Naive thymus-derived CD8-positive, alpha-beta T cell (primary cell): ENCODE measurements at places on chromosomes 1 and 21.

DNA sequence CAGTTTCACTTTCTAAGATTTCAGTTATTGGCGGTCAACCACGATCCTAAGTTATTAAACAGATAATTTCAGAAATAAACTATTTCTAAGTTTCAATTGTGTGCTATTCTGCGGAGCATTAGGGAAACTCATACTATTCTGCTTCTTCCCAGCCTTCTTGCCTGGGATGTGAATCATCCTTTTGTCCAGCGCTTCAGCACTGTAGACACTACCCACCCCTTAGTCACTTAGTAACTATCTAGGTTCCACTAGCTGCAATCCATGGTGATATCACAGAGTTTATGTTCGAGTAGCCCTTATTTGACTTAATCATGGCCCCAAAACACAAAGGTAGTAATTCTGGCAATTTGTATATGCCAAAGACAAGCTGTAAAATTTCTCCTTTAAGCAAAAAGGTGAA, 279.9 kb upstream of the ADAMTS5 start:
- no peaks in the 10 kb centered on the region for H3K27me3 ChIP-seq
- H3K4me1 ChIP-seq, result no peaks in the 10 kb centered on the region
- H3K4me3 ChIP-seq, result no peak overlapping the region
- H3K27ac ChIP-seq, result no peak overlapping the region

DNA sequence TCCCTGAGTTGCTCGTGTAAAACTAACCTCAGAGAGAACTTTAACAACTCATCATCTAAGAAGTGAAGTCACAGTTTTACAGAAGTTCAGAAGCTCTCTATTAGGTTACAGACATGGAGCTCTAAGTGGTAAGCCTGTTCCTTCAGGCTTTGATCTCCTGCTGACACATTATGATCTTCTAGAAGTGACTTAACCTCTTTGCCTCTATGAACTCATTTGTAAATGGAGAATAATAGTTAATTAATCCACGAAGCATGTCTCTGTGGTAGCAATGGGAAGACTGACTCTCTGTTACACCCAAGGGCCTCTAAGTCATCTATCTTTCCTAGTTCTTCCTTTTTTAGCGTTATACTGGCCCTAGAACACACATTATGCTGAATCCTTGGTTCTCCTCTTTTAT, 157.9 kb upstream of the NRIP1 start:
- no peaks in the 10 kb centered on the region for H3K27me3 ChIP-seq
- no peak for DNase-seq
- no peak overlapping the region for H3K4me3 ChIP-seq
- H3K4me1 ChIP-seq, result peaks cover 11% of the 10 kb centered on the region

DNA sequence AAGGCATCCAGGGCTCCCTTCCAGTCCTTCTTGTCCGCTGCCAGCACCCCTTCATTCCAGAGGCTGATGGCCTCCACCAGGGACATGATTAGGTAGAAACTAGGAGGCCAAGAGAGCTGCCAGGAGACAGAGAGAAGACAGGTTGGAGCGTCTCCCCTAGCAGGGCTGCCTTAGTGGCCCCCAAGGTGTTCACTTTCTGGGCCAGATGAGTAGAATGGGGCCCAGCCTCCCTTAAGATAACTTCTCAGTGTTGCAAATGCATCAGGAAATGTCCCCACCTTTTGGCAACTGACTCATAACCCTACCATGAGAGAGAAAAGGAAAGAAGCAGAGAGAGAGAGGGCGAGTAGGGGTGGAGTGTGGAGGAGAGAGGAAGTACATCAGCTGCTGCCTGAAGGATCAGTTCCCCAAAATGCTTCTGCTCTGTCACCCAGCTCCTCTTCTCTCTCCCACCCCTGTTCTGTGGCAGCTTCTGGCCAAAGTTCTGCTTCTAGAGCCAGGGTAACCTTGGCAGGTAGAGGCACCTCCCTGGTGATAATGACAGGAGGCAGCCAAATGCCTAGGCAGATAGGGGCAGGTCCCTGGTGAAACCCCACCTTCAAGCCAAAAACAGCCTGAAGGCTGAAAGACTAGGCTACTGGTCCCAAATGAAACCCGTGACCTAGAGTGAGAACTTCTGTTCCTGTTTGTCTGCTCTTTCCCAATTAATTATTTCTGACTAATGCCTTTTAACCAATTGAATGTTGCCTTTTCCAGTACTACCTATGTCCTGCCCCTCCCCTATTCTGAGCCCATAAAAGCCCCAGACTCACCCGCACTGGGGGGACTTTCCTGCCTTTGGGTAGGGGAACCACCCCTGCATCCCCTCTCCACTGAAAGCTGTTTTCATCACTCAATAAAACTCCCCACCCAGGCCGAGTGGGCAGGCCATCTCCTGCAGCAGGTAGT, at the start of gene NCF2:
Gene NCF2, minus strand, starts transcription at position 216 of the 948 bp plus-strand sequence. Its CDS starts 130 bp downstream, at position 86.
- H3K27ac ChIP-seq, result peak within 1 kb of the TSS; percentile 79
- H3K4me1 ChIP-seq, result peaks cover 50% of the 10 kb centered on the region
- peak within 1 kb of the TSS; percentile 19 for H3K4me3 ChIP-seq
- no peak for DNase-seq
- H3K36me3 ChIP-seq, result peaks cover 2% of the 10 kb centered on the region
- H3K27me3 ChIP-seq, result no peaks in the 10 kb centered on the region

DNA sequence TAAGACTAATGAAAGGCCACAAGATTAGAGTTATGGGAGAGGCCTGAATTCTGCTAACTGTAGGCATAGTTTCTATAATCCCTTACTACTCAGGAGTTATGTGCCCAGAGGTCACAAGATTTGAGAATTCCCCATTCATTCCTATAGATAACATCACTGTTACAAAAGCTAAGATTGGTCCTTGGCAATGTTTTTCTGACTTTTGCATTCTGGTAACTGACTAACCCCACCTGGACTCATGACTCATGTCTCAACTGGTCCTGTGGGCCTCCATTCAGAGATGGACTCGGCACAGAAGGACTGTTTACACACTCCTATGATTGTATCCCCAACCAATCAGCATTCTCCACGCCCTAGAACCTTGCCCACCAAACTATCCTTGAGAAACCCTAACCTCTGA, 249.0 kb upstream of the ZP4 start:
- DNase-seq, result no peak
- H3K4me3 ChIP-seq, result no peak overlapping the region

GRCh38 chr1:2644171-2644570, 11.4 kb upstream of the MMEL1 start:
- no peaks in the 10 kb centered on the region for H3K27me3 ChIP-seq
- H3K27ac ChIP-seq, result no peak overlapping the region
- peaks cover 8% of the 10 kb centered on the region for H3K4me1 ChIP-seq
- H3K4me3 ChIP-seq, result no peak overlapping the region
- H3K36me3 ChIP-seq, result no peaks in the 10 kb centered on the region
- no peak for DNase-seq

GRCh38 chr1:23610677-23611076, 51.4 kb upstream of the ID3 start:
- peak overlapping the region; percentile 92 for H3K27ac ChIP-seq
- no peak for DNase-seq
- peaks cover 82% of the 10 kb centered on the region for H3K4me1 ChIP-seq
- no peak overlapping the region for H3K4me3 ChIP-seq
- H3K36me3 ChIP-seq, result no peaks in the 10 kb centered on the region

DNA sequence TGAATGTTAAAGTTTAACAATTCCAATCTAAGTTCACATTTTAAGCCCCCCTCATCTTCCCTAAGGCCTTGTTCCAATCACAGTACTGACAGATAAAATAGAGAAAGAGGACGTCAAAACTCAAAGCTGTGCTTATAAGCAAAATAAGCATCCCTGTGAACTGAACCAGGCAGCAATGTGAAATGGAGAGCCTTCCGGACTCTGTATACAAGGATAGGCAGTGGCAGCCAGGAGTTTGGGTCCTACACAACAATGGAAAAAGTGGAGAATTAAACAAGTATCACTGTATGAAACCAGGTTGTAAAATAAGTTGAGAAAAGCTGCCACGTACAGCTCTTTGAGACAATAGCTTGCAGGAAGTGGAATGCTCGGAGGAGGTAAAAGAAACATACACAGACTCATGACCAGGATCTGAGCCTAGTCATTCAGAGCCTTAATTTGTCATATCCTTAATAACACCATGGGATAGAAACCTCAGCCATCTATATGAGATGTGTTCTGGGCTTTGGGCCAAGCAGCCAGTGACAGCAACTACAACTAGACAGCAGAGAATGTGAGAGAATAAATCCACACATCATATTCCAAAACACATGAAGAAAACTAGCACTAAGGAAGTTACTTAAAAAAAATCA, 55.2 kb upstream of the PALMD start:
- no peak overlapping the region for H3K27ac ChIP-seq
- no peaks in the 10 kb centered on the region for H3K4me1 ChIP-seq
- H3K4me3 ChIP-seq, result no peak overlapping the region
- no peaks in the 10 kb centered on the region for H3K36me3 ChIP-seq
- no peak for DNase-seq
- H3K27me3 ChIP-seq, result peaks cover 32% of the 10 kb centered on the region

- H3K27me3 ChIP-seq, result peaks cover 47% of the 10 kb centered on the region
- no peak overlapping the region for H3K27ac ChIP-seq
- no peak for DNase-seq
- H3K36me3 ChIP-seq, result no peaks in the 10 kb centered on the region
- H3K4me1 ChIP-seq, result no peaks in the 10 kb centered on the region
Observed at GRCh38 chr1:205449750-205450443, 5.9 kb downstream of the BLACAT1 start.

DNA sequence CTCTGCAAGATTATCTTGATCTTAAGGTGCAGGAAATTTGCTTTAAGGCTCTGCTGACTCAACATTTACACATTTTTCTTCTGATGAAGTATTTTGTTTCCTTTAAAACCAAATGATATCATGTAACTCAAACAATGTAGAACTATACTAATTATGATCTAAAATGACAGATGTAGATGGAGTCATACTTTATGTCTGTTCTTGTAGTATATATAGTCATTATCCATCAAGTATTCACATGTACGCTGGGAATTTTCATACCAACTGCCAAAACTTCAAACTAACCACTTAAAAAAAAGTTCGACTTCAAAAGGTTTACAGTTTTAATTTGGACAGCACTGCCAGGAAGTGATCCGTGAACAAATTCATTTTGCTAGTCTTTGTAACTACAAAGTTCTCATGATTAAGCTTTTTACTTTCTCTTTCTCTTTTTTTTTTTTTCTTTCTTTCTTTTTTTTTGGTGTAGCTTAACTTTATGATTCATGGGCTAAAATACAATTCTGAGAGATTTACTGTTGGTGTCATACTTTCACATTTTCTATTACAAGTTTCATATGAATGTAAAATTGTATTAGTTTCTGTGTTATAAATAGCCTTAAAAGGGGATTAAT, 509.0 kb upstream of the CXADR start:
- no peak overlapping the region for H3K4me3 ChIP-seq
- DNase-seq, result no peak
- H3K27me3 ChIP-seq, result no peaks in the 10 kb centered on the region
- no peak overlapping the region for H3K27ac ChIP-seq
- no peaks in the 10 kb centered on the region for H3K36me3 ChIP-seq

DNA sequence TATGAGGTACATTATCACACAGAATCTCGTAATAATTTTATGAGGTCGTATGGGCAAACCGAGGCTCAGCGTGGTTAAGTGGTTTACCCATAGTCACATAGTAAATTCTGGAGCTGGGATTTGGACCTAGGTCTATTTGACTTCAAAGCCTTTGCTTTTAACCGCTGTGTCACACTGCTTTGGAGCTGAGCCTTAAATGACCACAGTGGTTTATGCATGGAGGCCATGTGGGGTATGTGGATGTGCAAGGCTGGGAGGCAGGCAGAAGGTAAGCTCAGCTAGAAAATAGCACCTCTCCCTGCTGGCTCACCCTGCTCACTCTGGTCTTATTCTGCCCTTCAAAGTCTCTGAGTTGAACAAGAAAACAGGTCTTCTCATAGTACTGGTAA, 269.5 kb downstream of the TRABD2B start:
- no peak for DNase-seq
- H3K27ac ChIP-seq, result no peak overlapping the region
- H3K27me3 ChIP-seq, result peaks cover 10% of the 10 kb centered on the region
- no peak overlapping the region for H3K4me3 ChIP-seq
- peaks cover 6% of the 10 kb centered on the region for H3K4me1 ChIP-seq
- no peaks in the 10 kb centered on the region for H3K36me3 ChIP-seq

GRCh38 chr1:109040627-109040988, 1.3 kb downstream of the WDR47 start:
- H3K4me1 ChIP-seq, result peaks cover 20% of the 10 kb centered on the region
- peak overlapping the region; percentile 94 for H3K4me3 ChIP-seq
- no peak for DNase-seq
- H3K27me3 ChIP-seq, result no peaks in the 10 kb centered on the region

DNA sequence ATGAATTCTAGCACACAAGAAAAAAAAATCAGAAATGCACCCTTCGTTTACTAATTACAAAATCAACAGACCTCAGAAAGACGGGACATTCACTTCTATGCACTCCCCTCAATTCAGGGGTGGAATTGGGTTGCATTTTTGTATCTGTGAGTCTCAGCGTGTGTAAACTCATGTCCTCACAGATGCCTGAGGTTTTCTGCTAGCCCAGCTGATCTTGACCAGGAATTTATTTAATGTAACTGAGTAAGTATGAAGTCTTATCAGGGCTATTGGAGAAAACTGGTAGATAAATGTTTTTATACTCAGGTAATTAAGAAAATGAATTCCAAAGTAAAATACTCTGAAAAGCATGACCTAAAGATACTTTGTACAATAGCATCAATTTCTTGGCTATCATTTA, 167.7 kb downstream of the RUNX1 start:
- no peaks in the 10 kb centered on the region for H3K36me3 ChIP-seq
- no peaks in the 10 kb centered on the region for H3K27me3 ChIP-seq
- H3K4me1 ChIP-seq, result peaks cover 54% of the 10 kb centered on the region
- H3K4me3 ChIP-seq, result no peak overlapping the region

- no peak for DNase-seq
- H3K4me3 ChIP-seq, result no peak overlapping the region
- peaks cover 9% of the 10 kb centered on the region for H3K4me1 ChIP-seq
- no peaks in the 10 kb centered on the region for H3K27me3 ChIP-seq
Observed at GRCh38 chr21:32776743-32777142, 5.2 kb upstream of the PAXBP1 start.

- H3K4me1 ChIP-seq, result no peaks in the 10 kb centered on the region
- H3K27ac ChIP-seq, result no peak overlapping the region
- no peak overlapping the region for H3K4me3 ChIP-seq
- DNase-seq, result no peak
Observed at GRCh38 chr21:25537174-25537573, 70.1 kb downstream of the MRPL39 start.

DNA sequence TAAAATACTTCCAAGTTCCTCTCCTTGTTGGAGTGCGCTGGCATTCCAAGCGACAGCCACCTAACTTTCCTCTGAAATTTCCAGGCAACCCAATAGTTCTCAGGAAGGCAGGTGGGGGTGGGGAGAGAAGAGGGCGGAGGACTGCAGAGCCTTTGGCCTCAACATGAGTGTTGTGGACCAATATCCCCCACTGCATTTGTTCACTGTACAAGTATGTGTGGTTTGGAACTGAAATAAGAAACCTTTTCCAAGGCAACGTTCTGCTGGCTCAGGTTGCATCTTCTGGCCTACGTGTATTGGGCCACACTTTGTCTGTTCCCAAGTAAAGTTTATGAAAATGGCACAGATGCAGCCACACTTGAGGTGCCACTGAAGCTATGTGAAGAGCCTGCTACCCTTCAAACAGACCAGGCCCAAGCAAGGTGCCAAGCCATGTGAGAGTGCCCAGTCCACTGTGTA, 153.4 kb downstream of the DHRS3 start:
- no peak for DNase-seq
- no peaks in the 10 kb centered on the region for H3K27me3 ChIP-seq
- no peak overlapping the region for H3K4me3 ChIP-seq
- H3K36me3 ChIP-seq, result peaks cover 59% of the 10 kb centered on the region
- H3K4me1 ChIP-seq, result peaks cover 8% of the 10 kb centered on the region

GRCh38 chr1:101509370-101509769, 272.6 kb downstream of the S1PR1 start:
- peaks cover 2% of the 10 kb centered on the region for H3K27me3 ChIP-seq
- no peaks in the 10 kb centered on the region for H3K36me3 ChIP-seq
- H3K4me3 ChIP-seq, result no peak overlapping the region
- H3K4me1 ChIP-seq, result no peaks in the 10 kb centered on the region
- H3K27ac ChIP-seq, result no peak overlapping the region
